Gastrocnemius medialis (tissue), 4 donors: ENCODE measurements at places on chromosomes 12 and 14. TPM values are rescaled to one million over a fixed set of nuclear protein-coding genes. Genes with fewer than 3 reads are reported as not detected.

Gene TMPRSS12
- total RNA-seq = not detected

Gene HOTAIR
- 0.35 TPM for total RNA-seq

Gene CPNE8
- total RNA-seq = 3.8 TPM

Gene C14orf39
- total RNA-seq = 1.9 TPM

Gene BCL11B
- total RNA-seq = not detected

GRCh38 chr12:10952645-10953044 is 13.6 kb upstream of the TAS2R14 start:
- no peaks in the 10 kb centered on the region for H3K27me3 ChIP-seq
- peak; percentile 14 for DNase-seq
- no peak overlapping the region for H3K27ac ChIP-seq
- no peaks in the 10 kb centered on the region for H3K36me3 ChIP-seq
- H3K4me1 ChIP-seq = peaks cover 7% of the 10 kb centered on the region

DNA sequence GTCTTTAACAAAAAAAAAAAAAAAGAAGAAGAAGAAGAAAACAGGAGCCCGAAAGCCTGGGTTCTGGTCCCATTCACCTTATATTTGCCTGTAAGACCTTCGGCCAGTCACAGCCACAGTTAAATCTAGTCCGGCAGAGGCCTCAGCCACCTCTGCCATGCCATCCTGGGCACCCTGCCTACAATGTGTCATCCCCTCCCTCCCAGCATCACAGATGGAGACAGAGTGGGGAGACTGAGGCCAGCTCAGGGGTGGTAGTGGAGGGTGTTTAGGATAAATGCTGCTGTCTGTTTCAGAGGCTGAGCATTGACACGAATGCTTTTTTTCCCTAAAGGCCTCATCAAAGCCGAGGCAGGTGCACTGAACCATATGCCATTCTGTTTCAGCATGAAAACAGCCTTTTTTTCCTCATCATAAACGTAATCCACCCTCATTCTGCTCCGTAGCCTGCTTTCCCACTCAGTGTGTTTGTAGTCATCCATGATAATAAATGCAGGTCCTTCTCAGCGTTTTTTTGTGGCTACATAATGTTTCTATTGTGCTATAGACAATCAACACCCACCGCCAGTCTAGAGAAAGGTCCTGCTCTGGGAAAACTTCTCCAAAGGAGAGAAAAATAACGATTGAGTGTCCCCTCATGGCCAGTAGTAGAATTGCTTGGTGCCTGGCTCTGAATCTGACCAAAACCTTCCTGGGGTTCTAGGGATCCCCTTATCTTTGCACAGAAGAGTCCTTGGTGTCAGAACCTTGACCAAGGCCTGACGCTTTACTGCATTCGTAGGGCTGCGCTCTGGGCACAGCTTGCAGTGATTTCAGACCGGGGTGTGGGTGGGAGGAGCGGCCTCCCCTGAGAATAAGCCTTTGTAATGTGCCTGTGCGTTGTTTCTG is 41.1 kb upstream of the TSPAN9 start:
- no peak overlapping the region for H3K4me3 ChIP-seq
- H3K27ac ChIP-seq = no peak overlapping the region
- no peaks in the 10 kb centered on the region for H3K27me3 ChIP-seq
- peaks cover 33% of the 10 kb centered on the region for H3K4me1 ChIP-seq
- no peak for DNase-seq

- H3K36me3 ChIP-seq = no peaks in the 10 kb centered on the region
- no peak overlapping the region for H3K4me3 ChIP-seq
- DNase-seq = no peak
- no peaks in the 10 kb centered on the region for H3K27me3 ChIP-seq
- no peaks in the 10 kb centered on the region for H3K4me1 ChIP-seq
- H3K27ac ChIP-seq = no peak overlapping the region
Observed at GRCh38 chr14:102530828-102531478, 21.4 kb upstream of the ANKRD9 start.

DNA sequence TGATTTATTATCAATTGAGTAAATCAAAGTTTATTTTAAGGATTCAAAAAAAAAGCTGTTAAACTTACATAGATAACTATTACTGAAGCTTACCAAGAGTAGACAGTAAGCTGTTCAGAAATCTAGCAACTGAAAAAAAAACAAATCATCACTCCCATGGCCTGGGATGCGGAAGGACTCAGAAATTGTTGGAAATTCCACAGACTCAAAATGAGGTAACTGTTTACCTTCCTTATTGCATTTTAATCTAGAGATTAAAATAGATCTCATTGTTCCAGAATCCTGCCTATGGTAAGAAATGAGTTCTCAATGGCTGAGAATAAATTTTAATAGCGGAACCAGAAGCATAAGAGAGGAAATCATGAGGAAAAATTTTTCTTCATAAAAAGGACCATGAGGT is 87.2 kb downstream of the PPM1H start:
- DNase-seq = no peak
- H3K36me3 ChIP-seq = no peaks in the 10 kb centered on the region
- H3K4me3 ChIP-seq = no peak overlapping the region
- H3K27ac ChIP-seq = peak overlapping the region; percentile 11
- peaks cover 27% of the 10 kb centered on the region for H3K4me1 ChIP-seq
- no peaks in the 10 kb centered on the region for H3K27me3 ChIP-seq

DNA sequence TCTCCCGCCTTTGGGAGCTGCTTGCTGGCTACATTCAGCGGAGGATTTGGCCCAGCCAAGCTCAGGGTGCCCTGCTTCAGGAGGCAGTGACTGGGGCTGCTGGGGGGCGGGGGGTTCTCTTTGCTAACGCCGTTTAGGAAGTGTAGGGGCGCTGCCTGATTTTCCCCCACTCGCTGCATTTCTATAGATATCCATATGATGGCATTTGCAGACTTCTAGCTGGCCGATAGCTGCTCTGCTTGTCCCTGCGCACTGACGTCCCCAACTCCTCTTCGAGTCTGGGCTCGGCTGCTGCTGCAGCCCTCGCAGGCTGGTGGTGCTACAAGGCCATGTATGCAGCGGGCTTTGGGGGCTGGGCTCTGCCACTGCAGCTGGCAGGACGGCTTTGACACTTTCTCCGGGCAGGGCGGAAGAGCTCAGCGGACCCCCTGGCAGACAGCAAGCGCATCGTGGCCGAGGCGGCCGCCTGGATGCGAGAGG is 3.1 kb downstream of the LRFN5 start:
- H3K27me3 ChIP-seq = peaks cover 54% of the 10 kb centered on the region
- no peak overlapping the region for H3K27ac ChIP-seq
- H3K4me3 ChIP-seq = peak overlapping the region; percentile 15
- DNase-seq = no peak

DNA sequence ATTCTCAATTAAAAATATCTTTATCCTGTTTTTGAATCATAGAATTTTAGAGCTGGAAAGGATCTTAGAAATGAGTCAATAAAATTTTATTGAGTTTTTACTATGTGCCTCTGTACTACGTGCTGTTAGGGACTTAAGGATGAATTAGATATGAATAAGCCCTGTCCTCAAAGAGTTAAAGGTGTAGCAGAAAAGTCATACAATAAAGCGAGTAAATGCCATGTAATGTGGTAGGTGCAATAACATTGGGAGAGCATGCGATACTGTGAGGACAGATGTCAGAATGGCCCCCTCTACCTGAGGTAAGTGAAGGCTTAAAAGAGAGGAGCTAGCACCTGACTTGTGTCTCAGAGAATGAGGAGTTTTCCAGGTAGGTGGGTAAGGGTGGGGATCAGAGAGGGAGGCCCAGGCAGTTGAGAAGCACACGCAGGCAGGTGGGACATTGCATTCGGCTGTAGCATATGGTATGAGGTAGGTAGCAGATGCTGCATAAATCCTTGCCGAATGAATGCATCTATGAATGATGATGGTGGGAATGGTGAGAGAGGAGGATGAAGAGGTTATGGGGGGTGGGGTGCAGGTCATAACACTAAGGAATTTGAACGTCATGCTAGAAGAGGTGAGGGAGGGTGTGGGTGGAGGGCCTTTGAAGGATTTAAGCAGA is 35.4 kb upstream of the ATP23 start:
- no peak overlapping the region for H3K4me3 ChIP-seq
- H3K27me3 ChIP-seq = no peaks in the 10 kb centered on the region
- no peak for DNase-seq
- no peaks in the 10 kb centered on the region for H3K36me3 ChIP-seq

DNA sequence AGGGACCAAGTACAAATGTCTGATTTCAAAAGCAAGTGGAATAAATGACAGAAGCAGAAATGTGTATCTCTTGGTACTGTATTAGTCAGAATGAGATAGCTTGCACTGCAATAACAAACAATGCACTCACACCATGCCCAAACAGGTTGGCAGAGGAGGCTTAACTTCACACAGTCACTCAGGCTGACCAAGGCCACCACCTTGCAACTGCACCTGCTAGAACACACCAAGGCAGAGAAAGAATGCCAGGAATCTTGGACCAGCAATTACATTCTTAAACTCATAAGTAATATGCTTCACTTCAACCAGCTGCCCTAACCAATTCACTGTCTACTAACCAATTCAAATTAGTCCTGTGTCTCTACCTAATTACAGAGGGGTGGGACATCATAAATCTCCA is 378.3 kb downstream of the BCL11B start:
- DNase-seq = no peak
- H3K4me3 ChIP-seq = no peak overlapping the region
- no peaks in the 10 kb centered on the region for H3K4me1 ChIP-seq
- H3K36me3 ChIP-seq = no peaks in the 10 kb centered on the region
- H3K27me3 ChIP-seq = no peaks in the 10 kb centered on the region

GRCh38 chr12:75208856-75209811 is 505 bp downstream of the KCNC2 start:
- no peak overlapping the region for H3K4me3 ChIP-seq
- no peak overlapping the region for H3K27ac ChIP-seq
- no peaks in the 10 kb centered on the region for H3K36me3 ChIP-seq
- H3K4me1 ChIP-seq = no peaks in the 10 kb centered on the region
- H3K27me3 ChIP-seq = peaks cover 46% of the 10 kb centered on the region

GRCh38 chr12:44889926-44890325 is 13.8 kb upstream of the NELL2 start:
- no peaks in the 10 kb centered on the region for H3K36me3 ChIP-seq
- no peak overlapping the region for H3K4me3 ChIP-seq
- no peak for DNase-seq
- H3K27me3 ChIP-seq = no peaks in the 10 kb centered on the region

DNA sequence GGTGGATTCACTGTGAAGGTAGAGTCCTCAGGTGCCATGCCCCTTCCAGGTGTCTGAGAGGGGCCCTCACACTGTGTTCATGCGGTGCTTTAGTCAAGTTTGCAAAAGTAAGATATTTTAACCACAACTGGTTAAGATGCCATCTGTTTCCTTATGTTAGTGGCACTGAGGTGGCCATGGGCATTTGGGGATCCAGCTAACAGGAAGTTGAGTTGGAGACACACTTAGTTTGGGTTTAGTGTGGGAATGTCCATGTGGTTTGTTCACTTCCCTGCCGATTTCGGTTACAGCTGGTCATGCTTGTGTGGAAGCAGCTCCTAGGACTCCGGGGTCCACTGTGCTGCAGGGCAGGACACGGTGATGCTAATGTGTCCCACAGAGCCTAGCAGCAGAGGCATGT is 17.3 kb upstream of the ABHD12B start:
- H3K4me3 ChIP-seq = no peak overlapping the region
- H3K4me1 ChIP-seq = peaks cover 5% of the 10 kb centered on the region
- H3K36me3 ChIP-seq = no peaks in the 10 kb centered on the region
- H3K27ac ChIP-seq = no peak overlapping the region

DNA sequence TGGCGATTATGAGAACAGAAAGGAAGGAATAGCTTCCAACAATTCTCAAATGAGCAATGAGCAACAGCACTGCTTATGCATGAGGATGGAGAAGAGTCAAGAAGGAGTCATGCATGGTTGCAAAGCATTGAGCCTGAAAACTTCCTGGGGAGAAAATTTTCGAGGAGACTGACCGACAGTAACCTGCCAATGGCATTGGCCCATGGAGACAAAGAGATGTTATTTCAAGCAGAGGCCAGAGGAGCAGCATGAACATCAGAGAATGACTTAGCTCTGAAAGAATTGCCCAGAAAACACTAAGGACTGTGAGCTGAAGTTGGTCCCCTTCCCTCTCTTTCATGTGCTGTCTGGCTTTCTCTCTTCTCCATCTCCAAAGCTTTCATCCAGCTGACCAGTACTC is 343.4 kb downstream of the ADAMTS20 start:
- H3K4me3 ChIP-seq = no peak overlapping the region
- no peak overlapping the region for H3K27ac ChIP-seq
- DNase-seq = no peak
- no peaks in the 10 kb centered on the region for H3K36me3 ChIP-seq
- no peaks in the 10 kb centered on the region for H3K27me3 ChIP-seq

- DNase-seq = no peak
- H3K36me3 ChIP-seq = peaks cover 4% of the 10 kb centered on the region
- H3K27me3 ChIP-seq = no peaks in the 10 kb centered on the region
- H3K4me3 ChIP-seq = no peak overlapping the region
- H3K4me1 ChIP-seq = peaks cover 44% of the 10 kb centered on the region
Observed at GRCh38 chr12:122865268-122866231, 30.3 kb downstream of the HIP1R start.

DNA sequence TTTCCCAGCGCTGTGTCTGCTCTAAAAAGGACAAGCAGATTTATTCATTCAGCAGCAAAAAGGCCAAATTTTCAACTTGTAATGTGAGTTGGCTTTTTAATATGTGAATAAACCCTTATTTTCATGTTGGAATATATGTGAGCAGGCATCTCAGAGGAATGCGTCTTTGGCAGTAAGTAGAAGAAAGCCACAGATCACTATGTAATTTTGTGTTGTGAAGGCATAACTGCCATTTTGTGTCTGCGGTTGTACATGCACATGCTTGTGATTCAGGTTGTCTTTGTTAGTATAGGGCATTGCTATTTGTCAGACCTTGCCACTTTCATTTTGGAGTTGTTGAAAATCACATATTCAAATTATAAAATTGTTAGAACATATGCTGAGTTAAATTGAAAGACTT is 398.8 kb upstream of the RGS6 start:
- H3K4me3 ChIP-seq = no peak overlapping the region
- DNase-seq = no peak
- H3K27ac ChIP-seq = no peak overlapping the region
- H3K27me3 ChIP-seq = no peaks in the 10 kb centered on the region
- H3K36me3 ChIP-seq = no peaks in the 10 kb centered on the region

DNA sequence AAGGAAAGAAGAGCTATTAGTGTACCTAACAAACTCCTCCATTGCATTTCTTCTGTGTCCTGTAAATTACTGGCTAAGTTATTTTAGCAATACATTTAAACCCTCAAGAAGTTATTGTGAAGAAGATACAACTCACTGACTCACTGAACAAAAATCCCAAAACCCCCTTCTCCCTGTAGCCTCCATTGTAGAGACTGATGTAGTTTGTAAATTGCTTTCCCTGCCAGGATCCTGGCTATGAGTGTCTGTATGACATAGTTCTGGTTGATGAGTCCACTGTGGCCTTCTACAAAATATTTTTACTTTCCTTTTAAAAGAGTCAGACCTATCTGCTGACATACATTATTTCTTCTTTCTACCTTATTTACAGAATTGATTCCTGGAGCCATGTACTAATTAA is 155.6 kb downstream of the SLC6A15 start:
- H3K27me3 ChIP-seq = no peaks in the 10 kb centered on the region
- H3K4me3 ChIP-seq = no peak overlapping the region
- H3K36me3 ChIP-seq = no peaks in the 10 kb centered on the region

GRCh38 chr14:98908050-98908449 is 363.9 kb downstream of the BCL11B start:
- no peak overlapping the region for H3K4me3 ChIP-seq
- H3K27me3 ChIP-seq = peaks cover 4% of the 10 kb centered on the region
- no peaks in the 10 kb centered on the region for H3K4me1 ChIP-seq
- no peak overlapping the region for H3K27ac ChIP-seq
- DNase-seq = no peak
